Activated naive CD4-positive, alpha-beta T cell treated with anti-CD3 and anti-CD28 coated beads, Interleukin-2, amount 50 U/mL, for 16 hours (primary cell): ENCODE measurements at places on chromosomes 3 and 15.

- no peak for DNase-seq
Observed at GRCh38 chr3:154184582-154184981, 63.4 kb downstream of the ARHGEF26 start.

- DNase-seq, result no peak
Observed at GRCh38 chr3:48140936-48141603, 47.1 kb downstream of the CDC25A start.

- DNase-seq, result no peak
Observed at GRCh38 chr3:159831466-159831865, 157.2 kb upstream of the IL12A start.

GRCh38 chr3:110568246-110568645 is 503.4 kb upstream of the NECTIN3 start:
- no peak for DNase-seq

DNA sequence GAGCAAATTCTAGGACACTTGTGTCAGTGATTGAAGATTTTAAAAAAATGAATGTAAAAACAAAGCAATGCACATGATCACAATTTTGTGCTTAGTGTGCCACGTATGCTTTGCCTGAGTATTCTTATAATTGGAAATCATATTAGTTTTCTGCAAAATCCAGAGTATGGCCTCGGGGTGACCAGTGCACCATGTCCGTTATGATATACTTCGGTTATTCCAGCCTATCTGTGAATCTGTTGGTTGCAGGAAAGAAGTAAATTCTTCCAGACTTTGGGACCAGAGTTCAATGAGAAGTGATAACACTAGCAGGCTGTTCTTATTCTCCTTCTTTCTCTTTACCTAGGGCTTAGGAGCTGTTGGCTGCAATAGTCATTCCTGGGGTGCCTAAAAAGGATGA is 152.0 kb upstream of the TMC3 start:
- DNase-seq, result no peak

- DNase-seq, result no peak
Observed at GRCh38 chr3:5497497-5497896, 310.0 kb downstream of the EDEM1 start.

- DNase-seq, result no peak
Observed at GRCh38 chr3:13045904-13046568, 27.2 kb downstream of the IQSEC1 start.

- no peak for DNase-seq
Observed at GRCh38 chr3:20147361-20147760, 38.6 kb downstream of the SGO1 start.

- DNase-seq, result peak; percentile 47
Observed at GRCh38 chr3:4977001-4977852, 2.0 kb upstream of the BHLHE40 start.

DNA sequence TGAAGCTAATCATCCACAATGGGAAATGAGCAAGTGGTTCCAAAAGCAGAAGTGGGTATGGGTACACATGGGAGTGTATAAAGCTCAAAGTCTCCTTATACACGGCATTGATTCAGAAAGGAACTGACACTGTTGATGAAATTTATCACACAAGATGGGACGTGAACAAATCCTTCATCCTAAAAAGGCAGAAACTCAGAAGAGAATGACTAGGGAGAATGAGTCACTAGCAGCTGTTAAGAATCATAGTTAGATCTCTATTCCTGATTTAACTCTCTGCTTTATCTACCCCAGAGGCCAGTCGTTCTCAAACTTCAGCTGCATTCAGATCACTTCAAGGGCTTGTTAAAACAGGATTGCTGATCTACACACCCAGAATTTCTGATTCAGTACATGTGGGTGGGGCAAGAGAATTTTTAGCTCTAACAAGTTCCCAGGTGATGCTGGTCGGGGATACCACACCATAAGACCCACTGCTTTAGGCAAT is 97.7 kb upstream of the PHLDB2 start:
- no peak for DNase-seq

DNA sequence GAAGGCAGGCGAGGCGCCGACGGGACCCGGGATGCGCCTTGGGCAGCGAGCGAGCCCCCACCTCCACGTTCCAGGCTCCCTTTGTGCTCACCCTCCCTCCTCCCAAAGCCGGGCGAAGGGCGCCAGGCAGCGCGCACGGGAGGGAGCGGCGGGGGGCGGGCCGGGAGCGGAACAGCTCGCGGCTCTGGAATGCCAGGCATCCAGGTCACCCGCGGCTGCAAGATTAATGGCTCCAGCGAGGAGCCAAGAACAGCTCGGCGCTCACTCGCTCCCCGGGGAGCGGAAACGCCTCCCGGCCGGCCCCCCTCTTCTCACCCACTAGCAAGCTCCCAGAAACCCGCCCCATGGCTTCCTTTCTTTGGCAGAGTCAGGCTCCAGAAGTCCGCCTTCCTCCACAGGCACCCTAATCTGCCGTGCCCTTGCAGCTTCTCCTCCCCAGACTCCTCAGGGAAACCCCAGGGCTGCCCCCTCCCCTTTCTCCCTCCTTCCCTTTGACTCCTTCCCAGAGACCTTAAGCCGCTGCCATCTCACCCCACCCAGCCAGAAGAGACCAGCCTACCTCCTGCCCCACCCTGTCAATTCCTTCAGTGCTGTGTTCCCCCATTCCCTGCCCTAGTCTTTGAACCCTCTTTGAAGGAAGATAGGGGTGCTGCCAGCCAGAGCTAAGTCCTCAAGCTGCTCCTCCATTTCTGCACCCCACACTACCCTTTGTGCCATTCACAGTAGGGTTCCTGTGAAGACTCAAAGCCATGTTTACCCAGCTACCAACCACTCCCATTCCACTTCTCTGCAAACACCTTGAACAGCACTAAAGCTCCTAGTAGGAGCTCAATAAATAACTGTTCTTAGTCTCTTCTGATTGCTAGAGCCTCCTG is 9.9 kb downstream of the AMOTL2 start:
- peak; percentile 25 for DNase-seq

DNA sequence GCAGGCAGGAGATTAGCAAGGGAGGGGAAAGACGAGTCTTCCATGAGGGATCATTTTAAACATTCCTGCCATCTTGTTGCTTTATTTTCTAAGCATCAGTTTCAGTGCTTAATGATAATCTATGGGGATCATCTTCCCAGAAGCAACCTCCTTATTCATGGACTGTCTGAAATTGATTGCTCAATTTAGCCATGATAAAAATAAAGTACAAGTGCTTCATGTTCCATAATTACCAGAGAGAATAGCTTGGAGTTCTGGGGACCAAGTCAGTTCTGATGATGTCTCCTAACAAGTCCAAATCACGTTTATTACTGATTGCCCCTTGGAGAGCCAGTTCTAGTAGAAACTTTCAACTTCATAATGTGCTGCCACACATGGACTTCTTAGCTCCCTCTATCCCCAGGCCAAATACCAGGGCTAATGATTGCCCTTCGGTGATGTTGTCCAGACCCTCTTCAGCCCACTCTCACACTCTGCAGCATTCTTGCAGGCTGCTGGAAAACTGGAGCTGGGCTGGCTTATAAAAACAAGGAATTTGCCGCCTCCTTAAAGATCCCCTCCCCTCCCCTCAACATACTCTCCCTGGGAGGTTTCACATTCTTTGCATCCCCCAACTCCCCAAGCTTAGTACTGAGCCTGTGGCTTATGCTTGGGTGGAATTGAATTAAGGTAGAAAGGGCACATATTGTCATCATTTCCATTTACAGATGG is 222.1 kb upstream of the ADAMTS9 start:
- DNase-seq, result no peak

DNA sequence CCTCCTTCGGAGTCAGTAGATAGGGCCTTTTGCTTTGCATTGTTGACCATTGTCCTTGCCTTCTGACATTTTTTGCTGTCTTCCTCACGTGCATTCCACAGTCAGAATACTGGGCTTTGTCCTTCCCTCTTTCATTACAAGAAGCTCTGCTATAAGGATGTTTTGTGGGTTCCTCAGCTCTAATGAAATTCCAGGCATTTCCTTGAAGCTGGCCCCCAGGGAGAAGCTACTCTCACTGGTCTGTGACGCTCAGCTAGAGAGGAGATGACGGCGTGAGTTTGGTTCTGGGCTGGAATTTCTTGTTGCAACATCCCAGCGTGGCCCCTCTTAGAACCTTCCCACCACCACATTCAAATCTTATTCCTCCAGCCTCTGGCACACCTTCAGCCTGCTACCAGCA is 210.2 kb downstream of the TJP1 start:
- DNase-seq, result no peak

GRCh38 chr3:128970740-128971047 is 23.2 kb downstream of the CFAP92 start:
- no peak for DNase-seq

- DNase-seq, result no peak
Observed at GRCh38 chr3:63207066-63207590, 71.0 kb upstream of the SYNPR start.

- DNase-seq, result no peak
Observed at GRCh38 chr3:100009276-100010086, 104.8 kb downstream of the FILIP1L start.

DNA sequence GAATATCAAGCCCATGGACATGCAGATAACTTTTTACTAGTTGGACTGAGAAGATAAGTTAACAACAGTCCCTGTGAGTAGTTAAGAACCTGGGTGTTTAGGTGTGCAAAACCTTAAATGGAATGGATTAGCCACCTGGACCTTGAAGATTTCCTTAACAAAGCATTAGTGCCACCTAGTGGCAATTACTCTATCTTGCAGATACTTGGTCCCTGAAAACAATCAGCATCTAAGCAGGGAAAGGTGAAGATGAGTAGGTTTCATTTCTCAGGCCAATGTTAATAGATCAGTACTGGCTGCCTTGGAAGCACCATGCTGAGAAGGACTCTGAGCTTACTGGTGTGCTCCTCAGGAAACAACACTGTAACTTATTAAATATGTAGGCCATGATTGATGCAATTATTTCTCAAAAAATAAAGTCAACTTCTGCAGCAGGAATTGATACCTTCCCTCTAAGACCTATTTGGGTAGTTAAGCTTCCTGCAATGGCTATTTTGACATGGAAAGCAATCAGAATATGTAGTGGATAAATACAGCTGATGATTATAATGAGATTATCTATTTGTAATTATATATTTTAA is 329.4 kb downstream of the TBC1D5 start:
- no peak for DNase-seq

DNA sequence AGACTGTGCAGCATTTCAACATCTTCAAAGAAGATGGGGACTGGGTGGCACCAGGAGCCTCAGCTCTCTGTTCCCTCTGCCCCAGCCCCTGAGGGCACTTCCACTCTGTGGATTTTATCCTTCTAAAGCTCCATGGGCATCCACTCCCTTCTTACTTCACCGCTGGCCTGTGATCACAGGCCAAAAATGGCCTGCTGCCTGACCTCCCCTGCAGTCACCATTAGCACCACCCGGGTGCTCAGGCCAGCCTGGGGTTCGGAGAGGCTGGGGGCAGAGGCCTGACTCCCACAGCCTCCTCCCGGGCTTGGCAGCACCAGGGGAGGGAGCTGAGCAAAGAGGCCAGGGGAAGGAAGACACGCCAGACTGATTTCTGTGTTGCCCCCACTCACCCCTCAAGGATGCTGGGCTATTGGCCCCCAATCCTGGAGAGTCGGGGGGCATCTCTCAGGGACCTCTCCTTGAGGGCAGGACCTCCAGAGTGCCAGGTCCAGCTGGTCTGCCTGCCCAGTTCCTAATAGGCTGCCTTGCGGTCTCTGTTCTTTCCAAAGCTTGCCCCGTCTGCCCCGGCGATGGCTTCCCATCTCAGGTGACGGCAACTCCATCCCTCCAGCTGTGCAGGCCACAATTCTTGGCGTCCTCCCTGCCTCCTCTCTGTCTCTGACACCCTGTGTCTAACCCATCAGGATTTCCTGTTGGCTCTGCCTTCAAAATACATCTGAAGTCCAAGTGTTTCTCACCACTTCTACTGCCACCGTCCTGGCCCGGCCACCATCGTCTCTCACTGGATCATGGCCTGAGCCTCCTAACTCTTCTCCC is 67.1 kb downstream of the EXOG start:
- DNase-seq, result no peak

DNA sequence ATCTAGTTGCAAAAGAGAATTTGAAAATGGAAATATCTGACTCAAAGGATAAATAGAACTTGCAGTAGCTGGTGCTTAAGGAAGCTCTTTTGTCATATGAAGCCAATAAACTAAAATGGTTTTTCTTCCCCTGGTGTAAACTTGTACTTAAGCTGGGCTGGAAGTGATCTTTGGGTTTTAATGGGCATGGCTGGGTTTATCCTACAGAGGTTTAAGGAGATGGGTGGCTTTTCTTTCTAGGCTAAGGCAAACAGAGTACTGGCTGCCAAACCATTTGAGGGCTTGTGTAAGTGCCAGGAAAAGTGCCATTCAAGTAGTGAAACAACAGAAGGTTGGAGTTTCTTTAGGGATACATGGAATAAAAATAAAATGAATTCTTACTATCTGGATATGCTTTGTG is 12.1 kb upstream of the UTS2B start:
- DNase-seq, result no peak

GRCh38 chr15:74381481-74381880 is 14.0 kb upstream of the CYP11A1 start:
- no peak for DNase-seq

DNA sequence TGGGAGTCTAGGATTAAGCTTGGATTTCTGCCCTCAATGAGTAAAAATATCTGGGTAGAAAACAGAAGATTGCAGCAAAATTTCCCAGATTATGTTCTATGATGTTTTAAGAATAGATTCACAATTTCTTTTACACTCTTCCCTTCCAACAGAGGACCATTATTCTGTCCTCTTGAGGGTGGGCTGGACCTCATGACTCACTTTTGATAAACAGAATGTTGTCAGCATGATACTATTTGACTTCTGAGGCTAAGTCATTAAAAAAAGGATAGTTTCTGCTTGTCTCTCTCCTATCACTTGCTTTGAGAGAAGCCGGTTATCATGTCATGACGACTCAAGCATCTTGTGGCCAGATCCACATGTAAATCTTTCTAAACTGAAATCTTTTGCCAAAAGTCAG is 396.2 kb upstream of the CDIN1 start:
- DNase-seq, result no peak

DNA sequence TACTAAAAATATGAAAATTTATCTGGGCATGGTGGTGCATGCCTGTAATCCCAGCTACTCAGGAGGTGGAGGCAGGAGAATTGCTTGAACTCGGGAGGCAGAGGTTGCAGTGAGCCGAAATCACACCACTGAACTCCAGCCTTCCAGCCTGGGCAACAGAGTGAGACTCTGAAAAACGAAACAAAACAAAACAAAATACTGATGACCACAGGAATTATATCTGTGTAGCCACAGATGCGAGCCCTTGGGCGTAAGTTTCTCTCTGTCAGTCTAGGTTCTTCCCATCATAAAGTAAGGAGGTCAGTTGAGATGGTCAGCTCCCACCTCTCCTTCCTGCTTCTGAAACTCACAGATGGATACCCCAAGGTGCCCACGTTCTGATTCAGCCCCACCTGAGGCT is 37.7 kb upstream of the CFAP161 start:
- DNase-seq, result no peak

GRCh38 chr3:116200956-116201690 is 244.2 kb downstream of the LSAMP start:
- no peak for DNase-seq

GRCh38 chr3:142787719-142788118 is 63.9 kb downstream of the TRPC1 start:
- DNase-seq, result no peak

GRCh38 chr3:128610451-128611070 is 40.1 kb downstream of the RPN1 start:
- DNase-seq, result no peak
